ENCODE measurements at places on chromosomes 16 and 17.
A peak's percentile ranks its signal among the peaks of the same experiment; 100 is the strongest.

DNA sequence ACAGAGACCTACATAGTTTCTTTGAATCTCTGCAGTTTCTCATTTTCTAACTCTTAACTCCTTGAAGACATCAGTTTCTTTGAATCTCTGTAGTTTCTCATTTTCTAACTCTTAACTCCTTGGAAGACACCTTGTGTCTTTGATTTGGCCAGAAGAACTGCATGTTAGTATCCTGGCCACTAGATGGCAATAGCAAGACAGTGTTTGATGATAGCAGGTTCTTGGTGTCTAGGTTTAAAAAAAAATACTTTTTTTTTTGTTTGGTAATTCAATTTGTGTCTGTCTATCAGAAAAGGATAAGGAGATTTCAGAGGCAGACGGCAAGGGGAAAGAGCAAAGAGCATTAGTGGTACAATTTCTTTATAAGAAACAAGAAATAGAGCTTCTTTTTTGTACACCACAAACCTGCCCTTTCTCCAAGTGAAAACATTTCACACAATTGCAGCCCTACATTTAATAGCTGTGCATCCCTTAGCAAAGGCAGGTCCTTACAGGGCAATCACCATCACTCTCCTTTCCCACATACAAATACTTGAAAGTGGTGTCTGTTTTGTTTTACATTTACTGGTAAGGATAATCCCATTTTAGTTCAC is 1324.9 kb upstream of the CDH8 start:
- peak; percentile 76 for DNase-seq

GRCh38 chr17:16418685-16419068 is 3.3 kb downstream of the TRPV2 start:
- DNase-seq: no peak

DNA sequence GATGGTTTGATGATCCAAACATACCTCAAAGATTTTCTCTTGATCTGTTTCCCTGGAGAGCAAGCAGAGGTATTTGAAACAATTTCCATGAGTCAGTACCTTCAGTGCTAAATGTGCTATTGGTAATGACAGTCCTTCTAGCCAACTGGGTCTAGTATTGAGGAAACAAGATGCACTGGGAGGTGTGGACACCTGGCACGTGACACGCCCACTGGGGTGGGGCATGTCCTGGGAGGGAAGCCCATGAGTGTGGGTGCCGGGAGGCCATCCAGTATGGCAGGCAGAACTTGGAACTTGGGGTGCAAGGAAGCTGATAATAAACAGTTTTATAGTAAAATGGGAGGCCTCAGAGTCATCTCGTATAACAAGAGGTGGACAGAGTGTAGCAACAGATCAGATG is 17.9 kb upstream of the AKAP1 start:
- no peak for DNase-seq

GRCh38 chr16:72901000-72901627 is 146.8 kb downstream of the ZFHX3 start:
- DNase-seq: no peak

- DNase-seq: no peak
Measured at GRCh38 chr17:7867881-7868329, 10.1 kb downstream of the CYB5D1 start.

DNA sequence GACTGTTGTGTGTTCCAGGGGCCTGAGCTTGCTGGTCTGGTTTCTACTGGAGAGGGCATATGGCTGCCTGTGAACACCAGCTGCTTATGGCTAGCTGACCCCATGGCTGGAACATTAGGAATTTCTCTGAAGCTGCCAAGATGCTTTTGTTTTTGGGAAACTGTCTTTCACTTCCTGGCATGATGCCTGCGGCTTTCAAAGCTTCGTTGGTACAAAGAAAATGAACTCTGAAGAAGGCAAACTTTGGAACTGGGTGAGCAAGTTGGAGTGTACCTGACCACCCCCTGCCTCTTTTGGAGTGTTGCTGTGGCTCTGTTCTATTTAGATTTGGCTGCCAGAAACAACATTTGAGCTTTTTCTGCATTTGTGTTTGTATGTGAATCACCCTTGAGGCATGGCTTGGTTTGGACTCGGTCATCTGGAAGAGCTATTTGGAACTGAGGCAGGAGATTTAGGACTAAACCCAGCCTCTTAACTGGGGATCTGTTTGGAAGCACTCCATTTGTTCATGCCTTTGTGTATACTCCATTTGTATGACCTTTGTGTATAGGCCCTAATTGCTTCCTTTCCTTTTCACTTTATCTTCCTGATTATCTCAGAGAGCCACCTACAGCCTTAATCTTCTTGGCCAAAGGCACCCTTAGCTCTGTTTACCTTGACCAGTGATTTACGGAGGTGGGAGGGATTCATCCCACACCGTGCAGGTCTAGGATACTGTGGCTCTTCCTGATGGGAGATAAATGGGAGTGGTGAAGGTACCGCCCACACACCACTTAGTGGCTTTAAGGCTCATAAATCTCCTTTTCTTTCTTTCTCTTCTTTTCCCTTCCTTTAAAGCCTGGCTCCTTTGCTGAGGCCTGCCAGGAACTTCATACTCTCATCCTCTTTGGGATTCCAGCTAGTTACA is 7.3 kb upstream of the CPHXL start:
- DNase-seq: peak; percentile 71

GRCh38 chr16:87062569-87063442 is 254.4 kb downstream of the C16orf95 start:
- peak; percentile 81 for DNase-seq

DNA sequence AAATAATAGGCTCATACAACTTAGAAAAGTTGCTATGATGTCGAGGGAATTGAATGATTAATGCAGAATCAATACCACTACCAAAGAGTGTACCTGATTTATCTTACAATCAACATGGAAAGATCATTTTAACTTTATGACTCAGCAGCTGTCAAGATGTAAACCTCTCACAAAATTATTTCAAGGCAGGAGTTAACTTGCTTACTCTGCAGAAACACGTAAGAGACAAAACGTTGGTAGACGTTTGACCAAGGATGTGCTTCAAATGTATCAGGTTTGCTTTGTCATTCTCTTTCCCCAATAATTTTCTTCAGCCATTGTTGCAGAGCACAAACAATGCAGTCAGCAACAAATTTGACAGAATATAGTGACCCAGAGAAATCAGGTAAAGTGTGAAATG is 415.8 kb upstream of the KIF2B start:
- DNase-seq: no peak

GRCh38 chr17:52158450-52159042 is at the start of gene CA10:
Gene CA10 (minus strand): TSS chr17:52158714.
- no peak for DNase-seq

- DNase-seq: no peak
Measured at GRCh38 chr17:48294020-48294805, 135.8 kb downstream of the SKAP1 start.

- DNase-seq: no peak
Measured at GRCh38 chr16:2071454-2072202, 23.8 kb downstream of the TSC2 start.

GRCh38 chr16:67936880-67937605 is 393 bp upstream of the PSMB10 start:
- no peak for DNase-seq

DNA sequence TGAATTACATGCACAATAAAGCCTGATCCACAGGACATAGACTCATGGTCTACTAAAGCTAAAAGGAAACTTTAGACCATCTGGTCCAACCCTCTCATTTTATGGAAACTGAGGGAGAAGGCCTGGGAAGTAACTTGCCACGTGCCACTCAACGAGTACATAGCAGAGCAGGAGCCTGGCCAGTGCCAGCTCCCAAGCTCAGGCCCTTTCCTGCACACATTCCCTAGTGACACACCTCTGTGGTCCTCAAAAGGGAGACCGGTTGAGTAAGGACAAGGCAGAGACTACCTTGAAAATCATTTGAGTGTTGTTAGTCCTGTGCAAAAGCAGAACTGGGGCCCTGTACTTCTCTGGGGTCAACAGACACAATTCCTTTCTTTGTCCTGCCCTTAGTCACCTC is 2.8 kb downstream of the CCL4L2 start:
- no peak for DNase-seq

GRCh38 chr17:13542636-13543035 is 59.1 kb downstream of the HS3ST3A1 start:
- DNase-seq: no peak

DNA sequence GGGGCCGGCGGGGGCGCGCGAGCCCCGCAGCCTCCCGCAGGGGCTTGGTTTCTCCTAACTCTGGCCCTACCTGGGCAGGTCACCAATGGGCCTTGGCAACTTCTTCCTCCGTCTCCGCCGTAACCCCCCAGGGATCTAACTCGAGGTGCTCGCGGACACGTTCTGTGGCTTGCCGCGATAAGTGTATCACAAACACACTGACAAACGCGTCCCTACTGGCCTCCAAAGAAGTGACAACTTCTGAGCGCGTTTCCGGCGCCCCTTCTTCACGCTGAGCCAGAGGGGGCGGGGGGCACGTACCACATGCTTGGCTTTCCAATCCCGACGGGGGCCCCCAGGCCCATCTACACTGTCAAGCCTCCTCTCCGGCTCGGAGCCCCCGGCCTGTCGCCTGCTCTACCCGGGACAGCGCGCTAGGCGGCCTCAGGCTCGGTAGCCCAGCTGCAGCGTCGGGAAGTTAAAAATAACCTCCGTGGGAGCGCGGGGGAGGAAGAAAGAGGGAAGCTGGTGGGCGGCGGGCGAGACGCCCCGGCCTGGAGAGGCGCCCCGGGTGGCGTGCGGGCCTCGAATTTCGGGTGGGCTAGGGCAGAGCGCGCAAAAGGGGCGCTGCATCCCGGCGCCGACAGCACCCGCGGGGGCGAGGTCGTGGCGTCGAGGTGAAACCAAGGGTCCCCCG is 725 bp upstream of the SPHK1 start:
- DNase-seq: peak; percentile 60

- DNase-seq: peak; percentile 6
Measured at GRCh38 chr17:75557075-75557851, 30.3 kb upstream of the MYO15B start.

GRCh38 chr16:652454-653305 is 3.5 kb downstream of the WDR90 start:
- no peak for DNase-seq

- DNase-seq: no peak
Measured at GRCh38 chr17:72943826-72944689, 148.4 kb downstream of the SLC39A11 start.

DNA sequence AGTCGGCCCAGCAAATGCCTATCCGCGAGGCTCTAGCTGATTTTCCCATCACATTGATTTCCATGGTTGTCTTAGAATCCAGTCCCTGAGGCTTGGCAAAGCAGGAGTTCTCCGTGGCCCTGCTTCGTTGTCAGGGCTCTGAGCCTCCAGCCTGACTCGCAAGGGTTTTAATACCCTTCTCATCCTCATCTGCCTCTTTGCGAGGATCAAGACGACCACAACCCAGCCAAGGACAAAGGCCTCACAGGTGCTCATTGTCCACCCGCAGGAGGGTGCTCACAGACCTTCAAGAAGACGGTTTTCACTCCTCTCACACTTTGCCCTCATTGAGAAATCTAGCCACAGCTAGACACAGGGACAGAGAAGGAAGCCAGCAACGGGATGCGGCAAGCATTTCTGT is 610.8 kb downstream of the KCNJ18 start:
- no peak for DNase-seq

DNA sequence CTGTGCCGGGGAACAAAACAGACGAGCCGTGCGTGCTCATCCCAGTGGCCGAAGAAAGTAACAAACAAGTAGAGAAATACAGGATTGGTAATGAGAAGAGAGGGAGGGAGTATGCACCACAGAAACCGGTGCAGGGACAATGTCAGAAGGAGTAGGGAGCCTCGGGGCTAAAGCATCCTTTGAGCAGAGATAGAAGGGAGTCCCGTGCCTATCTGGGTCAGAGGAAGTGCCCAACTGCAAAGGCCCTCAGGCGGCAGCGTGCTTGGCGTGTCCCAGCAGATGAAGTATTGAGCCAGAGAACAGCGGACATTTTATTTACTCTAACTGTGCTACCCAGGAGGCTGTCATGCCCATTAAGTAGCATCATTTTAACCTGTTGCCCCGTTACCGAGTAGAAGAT is 114.9 kb upstream of the CACNG5 start:
- no peak for DNase-seq

- DNase-seq: peak; percentile 84
Measured at GRCh38 chr17:4420692-4421131, 13.0 kb upstream of the SPNS3 start.

- DNase-seq: peak; percentile 44
Measured at GRCh38 chr16:11669380-11670146, 1.3 kb downstream of the SNN start.

DNA sequence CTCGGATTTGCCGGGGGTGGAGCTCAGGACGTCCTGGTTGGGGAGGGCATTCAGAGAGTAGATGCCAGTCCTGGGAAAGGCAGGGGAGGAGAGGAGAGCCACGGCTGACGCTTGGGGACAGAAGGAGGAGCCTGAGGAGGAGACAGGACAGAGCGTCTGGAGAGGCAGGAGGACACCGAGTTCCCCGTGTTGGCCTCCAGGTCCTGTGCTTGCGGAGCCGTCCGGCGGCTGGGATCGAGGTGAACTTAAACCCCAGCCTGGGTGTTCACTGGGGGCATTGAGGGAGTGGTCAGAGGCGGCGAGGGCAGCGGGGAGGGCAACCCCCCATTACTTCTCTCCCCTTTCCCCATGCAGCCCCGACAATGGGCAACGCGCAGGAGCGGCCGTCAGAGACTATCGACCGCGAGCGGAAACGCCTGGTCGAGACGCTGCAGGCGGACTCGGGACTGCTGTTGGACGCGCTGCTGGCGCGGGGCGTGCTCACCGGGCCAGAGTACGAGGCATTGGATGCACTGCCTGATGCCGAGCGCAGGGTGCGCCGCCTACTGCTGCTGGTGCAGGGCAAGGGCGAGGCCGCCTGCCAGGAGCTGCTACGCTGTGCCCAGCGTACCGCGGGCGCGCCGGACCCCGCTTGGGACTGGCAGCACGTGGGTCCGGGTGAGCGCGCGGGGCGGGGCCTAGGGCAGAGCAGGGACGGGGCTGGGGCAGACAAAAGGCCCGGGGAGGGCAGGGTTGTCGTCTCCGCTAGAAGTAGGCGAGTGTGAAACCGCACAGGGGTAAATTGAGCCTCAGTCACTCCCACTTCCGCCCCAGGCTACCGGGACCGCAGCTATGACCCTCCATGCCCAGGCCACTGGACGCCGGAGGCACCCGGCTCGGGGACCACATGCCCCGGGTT is 3.7 kb downstream of the NOL3 start:
- peak; percentile 91 for DNase-seq

DNA sequence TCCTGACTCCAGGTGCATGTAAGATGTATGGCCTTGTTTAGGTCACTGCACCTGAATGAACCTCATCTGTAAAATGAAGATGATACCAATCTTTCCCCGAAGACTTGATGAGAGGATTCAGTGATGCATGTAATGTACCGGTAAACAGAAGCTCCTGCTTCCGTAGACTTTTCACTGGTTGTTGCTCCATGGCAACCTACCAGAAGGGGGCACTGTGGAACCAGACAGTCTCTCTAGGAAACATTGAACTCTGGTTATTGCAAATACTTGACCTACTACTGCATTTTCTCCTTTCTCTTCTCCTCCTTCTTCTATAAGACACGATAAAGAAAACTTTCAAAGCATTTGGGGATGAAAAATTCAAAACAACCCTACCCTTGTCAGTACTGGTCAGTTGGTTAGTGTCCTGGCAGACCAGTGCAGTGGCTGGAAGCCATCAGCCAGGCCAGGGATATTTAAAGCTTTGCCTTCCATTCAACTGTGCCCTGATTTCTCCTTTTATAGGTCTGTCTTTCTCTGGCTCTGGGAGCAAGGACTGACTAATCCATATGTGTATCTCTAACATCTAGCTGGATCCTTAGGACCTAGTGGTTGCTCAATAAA is 667.4 kb upstream of the SALL1 start:
- peak; percentile 65 for DNase-seq

All from cardiac fibroblast (primary cell).